ENCODE measurements at places on chromosomes 5 and 9.

- DNase-seq = no peak
Measured at GRCh38 chr5:124902097-124902821, 155.8 kb upstream of the ZNF608 start.

DNA sequence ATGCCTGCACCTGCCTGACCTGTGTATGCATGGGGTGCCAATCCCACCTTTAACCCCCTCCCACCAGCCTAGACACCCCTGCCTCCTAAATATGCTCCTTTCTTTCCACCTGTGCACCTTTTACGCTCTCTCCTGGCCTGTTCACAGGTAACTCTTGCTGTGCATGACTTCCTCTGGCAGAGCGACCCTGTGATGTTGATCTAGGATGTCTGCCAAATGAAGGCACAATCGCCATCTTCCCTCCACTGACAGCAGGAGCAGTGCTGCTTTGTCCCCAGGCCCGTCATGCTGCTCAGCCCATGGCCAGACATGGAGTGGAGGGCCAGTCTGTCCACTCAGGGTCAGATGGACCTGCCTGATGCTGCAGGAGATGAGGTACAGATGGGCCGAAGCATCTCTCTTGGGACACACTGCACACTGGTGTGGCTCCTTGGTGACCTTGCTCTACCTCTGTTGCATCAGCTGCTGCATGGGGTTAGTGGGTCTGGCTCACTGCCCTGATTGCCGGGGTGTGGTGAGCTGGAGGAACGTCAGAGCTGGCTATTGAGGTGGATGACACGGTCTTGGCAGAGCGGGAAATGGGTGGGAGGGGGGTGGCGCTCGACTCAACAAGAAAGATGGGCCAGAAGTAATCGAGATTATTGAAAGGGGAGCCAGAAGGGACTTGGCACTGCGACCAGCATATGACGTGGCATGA, 101.7 kb upstream of the PITX1 start:
- DNase-seq = no peak

GRCh38 chr5:6686915-6687409, 26.3 kb upstream of the TENT4A start:
- peak; percentile 47 for DNase-seq

- DNase-seq = no peak
Measured at GRCh38 chr9:88173378-88173999, 35.2 kb upstream of the SPATA31C2 start.

DNA sequence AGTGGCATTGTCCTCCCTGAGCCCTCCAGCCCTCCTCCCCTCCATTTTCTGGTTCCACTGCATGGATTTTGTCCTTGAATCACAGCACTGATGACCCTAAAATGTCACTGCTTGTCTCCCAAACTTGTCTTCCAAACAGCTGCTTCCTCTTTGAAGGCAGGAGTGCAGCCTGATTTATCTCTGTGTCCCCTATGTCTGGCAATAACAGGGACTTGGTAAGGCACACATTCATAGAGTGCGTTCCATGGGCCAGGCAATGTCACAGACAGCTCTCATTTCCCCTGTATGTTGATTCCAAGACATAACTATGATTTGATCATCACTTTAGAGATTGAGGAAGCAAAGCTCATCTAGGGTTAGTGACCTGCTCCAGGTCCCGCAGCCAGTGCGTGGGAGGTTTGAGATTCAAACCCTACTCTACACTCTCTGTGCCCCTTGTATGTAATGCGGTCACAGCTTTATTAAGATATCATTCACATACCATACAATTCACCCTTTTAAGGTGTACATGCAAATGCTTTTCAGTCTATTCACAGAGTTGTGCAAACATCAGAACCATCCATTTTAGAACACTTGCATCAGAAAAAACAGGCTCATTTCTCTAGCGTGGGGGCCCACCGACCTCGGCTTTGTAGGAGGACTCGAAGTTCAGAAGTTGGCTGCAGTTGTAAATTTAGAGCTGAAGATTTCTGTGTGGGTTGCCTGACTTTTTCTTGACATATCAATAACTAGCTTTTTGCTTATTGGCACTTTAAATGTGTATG, 28.4 kb upstream of the BOD1 start:
- no peak for DNase-seq

DNA sequence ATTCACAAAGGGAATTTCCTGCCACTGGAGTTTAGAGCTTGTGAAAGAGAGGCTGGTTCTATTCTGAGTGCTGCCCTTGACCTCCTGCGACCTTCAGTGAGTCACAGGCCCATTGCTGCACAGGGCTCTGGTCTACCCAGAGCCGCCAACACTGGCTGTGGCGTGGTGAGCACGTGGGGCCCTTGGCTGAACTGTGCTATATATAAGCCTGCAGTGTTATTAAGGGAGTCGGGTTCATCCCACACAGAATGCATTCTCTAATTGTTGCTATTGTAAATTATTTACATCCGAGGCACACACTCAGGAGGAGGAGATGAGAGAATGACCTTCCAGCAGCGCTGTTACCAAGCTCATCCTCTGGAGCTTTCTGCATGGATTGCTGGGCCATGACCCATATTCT, 47.1 kb downstream of the BRINP1 start:
- DNase-seq = peak; percentile 13

- DNase-seq = no peak
Measured at GRCh38 chr5:170223906-170224305, 8.9 kb upstream of the C5orf58 start.

GRCh38 chr5:147911427-147911826, 5.1 kb upstream of the C5orf46 start:
- DNase-seq = no peak

All from renal cortex interstitium (tissue), 15 donors.